Activated T-helper 1 cell treated with anti-CD3 and anti-CD28 coated beads, Interleukin-12 subunit alpha, Interleukin-12 subunit beta, Interleukin-2, Interleukin-4 antibody, amounts not matched to agents 30 ng/mL and 10 ng/mL and 1 ng/mL, durations not matched to agents 14 hours and 24 hours and 36 hours (primary cell): ENCODE measurements at places on chromosomes 5 and 9.

- H3K27me3 ChIP-seq, result no peaks in the 10 kb centered on the region
- no peak for DNase-seq
- H3K4me1 ChIP-seq, result no peaks in the 10 kb centered on the region
- H3K36me3 ChIP-seq, result no peaks in the 10 kb centered on the region
- no peak overlapping the region for H3K4me3 ChIP-seq
Measured at GRCh38 chr9:108582726-108583125, 273.1 kb downstream of the ACTL7B start.

DNA sequence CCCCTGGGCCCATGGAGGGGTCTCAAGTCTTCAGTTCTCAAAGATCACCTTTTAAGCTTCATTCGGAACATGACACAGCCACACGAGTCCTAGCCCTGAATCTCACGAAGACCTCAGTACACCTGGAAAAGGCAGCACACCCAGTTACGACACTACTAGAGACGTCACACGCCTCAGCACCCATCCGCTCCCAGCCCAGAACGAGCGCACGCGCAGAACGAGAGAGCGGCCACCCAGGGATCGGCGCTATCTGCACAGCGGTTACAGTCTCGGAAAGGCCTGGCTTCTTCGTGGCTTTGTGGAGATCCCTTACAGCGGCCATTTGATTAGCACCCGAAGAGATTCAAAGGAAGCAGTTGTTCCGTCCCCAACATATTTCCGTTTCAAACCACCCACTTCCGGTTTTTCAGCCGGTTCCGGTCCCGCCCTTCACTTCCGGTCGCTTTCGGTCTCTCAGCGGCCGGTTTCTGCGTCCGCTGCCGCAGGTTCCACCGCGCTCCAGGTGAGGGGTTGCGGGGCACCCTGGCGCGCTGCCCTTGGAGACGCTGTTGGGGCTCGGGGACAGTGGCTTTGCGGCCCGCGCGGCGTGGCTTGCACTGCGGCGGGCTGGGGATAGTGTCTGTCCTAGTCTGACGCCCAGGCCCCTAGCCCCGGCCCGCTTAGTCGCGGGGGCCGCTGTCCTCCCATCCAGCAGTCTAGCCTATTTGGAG, at the start of gene UBLCP1:
Gene UBLCP1 (plus strand): TSS at position 432 of the 710 bp plus-strand sequence. CDS start 5,626 bp downstream, outside the sequence.
- peak; percentile 71 for DNase-seq
- peak within 1 kb of the TSS; percentile 96 for H3K4me3 ChIP-seq
- H3K4me1 ChIP-seq, result peaks cover 21% of the 10 kb centered on the region
- peaks cover 2% of the 10 kb centered on the region for H3K27me3 ChIP-seq
- H3K27ac ChIP-seq, result peak within 1 kb of the TSS; percentile 98

- peak overlapping the region; percentile 56 for H3K4me3 ChIP-seq
- no peak for DNase-seq
- peak overlapping the region; percentile 88 for H3K27ac ChIP-seq
- H3K4me1 ChIP-seq, result peaks cover 72% of the 10 kb centered on the region
- H3K36me3 ChIP-seq, result peaks cover 37% of the 10 kb centered on the region
- H3K27me3 ChIP-seq, result no peaks in the 10 kb centered on the region
Measured at GRCh38 chr5:119353686-119354366, 2.0 kb upstream of the TNFAIP8 start.

DNA sequence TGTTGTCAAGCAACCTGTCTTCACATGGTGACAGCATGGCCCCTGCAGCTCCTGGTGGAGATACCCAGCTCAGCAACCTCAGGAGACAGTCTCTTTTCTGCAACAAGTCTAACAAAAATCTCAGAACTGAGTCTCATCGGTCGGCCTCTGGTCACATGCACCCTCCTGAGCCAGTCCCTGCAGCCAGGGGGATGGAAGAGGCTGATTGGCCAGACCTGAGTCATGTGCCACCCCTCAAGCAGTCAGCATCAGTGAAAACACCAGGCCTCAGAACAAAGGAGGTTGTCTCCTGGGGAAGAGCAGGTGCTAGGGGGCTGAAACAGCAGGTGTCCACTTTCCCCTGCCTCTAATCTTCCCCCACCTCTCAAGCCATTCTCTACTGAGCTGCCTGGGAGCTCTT, 54.4 kb downstream of the SMIM23 start:
- no peak overlapping the region for H3K27ac ChIP-seq
- no peak for DNase-seq
- no peak overlapping the region for H3K4me3 ChIP-seq
- peaks cover 1% of the 10 kb centered on the region for H3K27me3 ChIP-seq
- H3K36me3 ChIP-seq, result no peaks in the 10 kb centered on the region

GRCh38 chr9:16126042-16126441, 573.2 kb downstream of the CCDC171 start:
- no peak overlapping the region for H3K27ac ChIP-seq
- no peaks in the 10 kb centered on the region for H3K27me3 ChIP-seq
- no peak for DNase-seq
- no peaks in the 10 kb centered on the region for H3K4me1 ChIP-seq
- no peaks in the 10 kb centered on the region for H3K36me3 ChIP-seq
- no peak overlapping the region for H3K4me3 ChIP-seq

GRCh38 chr9:136045595-136046553, 49.2 kb downstream of the NACC2 start:
- H3K36me3 ChIP-seq, result no peaks in the 10 kb centered on the region
- H3K27ac ChIP-seq, result no peak overlapping the region
- H3K4me1 ChIP-seq, result no peaks in the 10 kb centered on the region
- DNase-seq, result no peak

GRCh38 chr9:133282464-133283238, 7.7 kb upstream of the ABO start:
- H3K27ac ChIP-seq, result no peak overlapping the region
- H3K4me1 ChIP-seq, result no peaks in the 10 kb centered on the region
- no peaks in the 10 kb centered on the region for H3K27me3 ChIP-seq
- no peak for DNase-seq
- H3K36me3 ChIP-seq, result no peaks in the 10 kb centered on the region

DNA sequence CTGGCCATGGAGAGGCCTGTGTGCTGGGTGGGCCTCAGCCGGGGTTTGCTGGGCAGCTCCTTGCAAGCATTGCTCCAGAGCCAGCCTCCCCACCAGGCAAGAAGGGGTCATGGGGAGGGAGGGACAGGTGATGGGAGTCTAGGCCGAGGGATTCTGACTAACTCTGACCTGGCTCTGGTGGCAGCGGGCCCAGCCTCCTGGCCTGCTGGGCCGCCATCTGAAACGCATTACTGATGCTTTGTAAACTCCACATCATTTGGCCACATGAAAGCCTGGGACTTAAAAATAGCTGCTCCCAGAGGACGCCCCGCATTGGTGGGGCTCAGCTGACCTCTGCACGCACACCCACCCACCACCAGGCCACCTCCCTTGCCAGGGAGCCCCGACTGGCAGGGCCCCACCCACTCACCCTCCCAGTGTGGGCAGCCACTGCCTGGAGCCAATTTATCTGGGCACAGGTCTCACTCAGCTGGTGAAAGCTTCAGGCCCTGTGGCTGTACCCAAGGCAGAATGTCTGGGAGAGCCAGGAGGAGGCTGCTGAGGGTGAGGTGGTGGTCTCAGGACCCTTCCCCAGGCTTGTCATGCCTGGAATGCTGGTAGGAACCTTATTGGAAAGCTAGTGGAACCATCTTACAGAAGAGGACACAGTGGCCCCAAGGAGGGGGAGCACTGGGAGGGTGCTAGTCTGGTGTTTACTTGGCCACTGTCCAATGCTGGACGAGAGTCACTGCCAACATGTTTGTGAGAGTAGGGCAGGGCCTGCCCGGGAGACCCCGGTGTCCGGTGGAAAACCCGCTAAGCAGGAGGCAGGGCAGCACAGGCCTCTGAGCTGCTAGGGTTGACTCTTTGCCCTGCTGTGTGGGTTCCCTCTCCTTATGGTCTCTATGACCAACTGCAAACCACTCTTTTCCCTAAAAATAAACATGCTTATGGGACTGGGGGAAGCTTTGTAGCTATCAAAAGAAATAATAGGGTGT, 10.8 kb downstream of the TCF7 start:
- peaks cover 39% of the 10 kb centered on the region for H3K36me3 ChIP-seq
- H3K4me3 ChIP-seq, result peak overlapping the region; percentile 65
- H3K27ac ChIP-seq, result peak overlapping the region; percentile 65
- no peak for DNase-seq
- H3K27me3 ChIP-seq, result peaks cover 18% of the 10 kb centered on the region

- H3K27me3 ChIP-seq, result peaks cover 16% of the 10 kb centered on the region
- H3K27ac ChIP-seq, result no peak overlapping the region
- no peak for DNase-seq
- H3K36me3 ChIP-seq, result no peaks in the 10 kb centered on the region
- no peaks in the 10 kb centered on the region for H3K4me1 ChIP-seq
Measured at GRCh38 chr5:176673651-176674583, 26.6 kb downstream of the TSPAN17 start.

DNA sequence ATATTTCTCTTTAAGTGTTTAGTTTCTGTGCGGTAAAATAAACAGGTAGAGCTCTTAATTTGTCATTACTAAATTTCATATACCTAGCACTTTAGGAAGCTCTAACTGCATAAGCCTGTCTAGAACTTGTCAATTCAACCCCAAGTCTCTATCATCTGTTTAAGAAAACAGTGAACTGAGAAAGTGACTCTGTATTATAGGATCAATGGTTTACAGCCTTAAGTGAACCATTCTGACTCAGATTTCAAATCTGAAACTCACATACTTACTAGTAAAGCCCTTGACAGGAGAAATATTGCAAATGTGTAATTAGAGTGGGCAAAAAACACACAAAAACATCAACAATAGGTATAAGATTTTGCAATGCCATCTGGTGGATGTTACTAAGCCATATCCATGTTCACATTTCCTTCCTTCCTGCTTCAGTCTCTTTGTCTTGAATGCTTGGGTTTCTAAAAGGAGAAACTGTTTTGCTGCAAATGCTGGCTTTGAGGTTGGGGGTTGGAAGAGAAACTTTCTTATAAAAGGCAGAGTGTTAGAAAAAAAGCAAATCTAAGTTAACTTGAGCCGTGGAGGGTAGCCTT, 101.8 kb downstream of the DOCK8 start:
- DNase-seq, result no peak
- H3K36me3 ChIP-seq, result peaks cover 45% of the 10 kb centered on the region
- no peak overlapping the region for H3K4me3 ChIP-seq
- H3K4me1 ChIP-seq, result no peaks in the 10 kb centered on the region

GRCh38 chr5:175738126-175738525, 80.3 kb downstream of the HRH2 start:
- DNase-seq, result no peak
- H3K27ac ChIP-seq, result no peak overlapping the region
- H3K4me1 ChIP-seq, result no peaks in the 10 kb centered on the region
- H3K4me3 ChIP-seq, result no peak overlapping the region
- no peaks in the 10 kb centered on the region for H3K36me3 ChIP-seq

DNA sequence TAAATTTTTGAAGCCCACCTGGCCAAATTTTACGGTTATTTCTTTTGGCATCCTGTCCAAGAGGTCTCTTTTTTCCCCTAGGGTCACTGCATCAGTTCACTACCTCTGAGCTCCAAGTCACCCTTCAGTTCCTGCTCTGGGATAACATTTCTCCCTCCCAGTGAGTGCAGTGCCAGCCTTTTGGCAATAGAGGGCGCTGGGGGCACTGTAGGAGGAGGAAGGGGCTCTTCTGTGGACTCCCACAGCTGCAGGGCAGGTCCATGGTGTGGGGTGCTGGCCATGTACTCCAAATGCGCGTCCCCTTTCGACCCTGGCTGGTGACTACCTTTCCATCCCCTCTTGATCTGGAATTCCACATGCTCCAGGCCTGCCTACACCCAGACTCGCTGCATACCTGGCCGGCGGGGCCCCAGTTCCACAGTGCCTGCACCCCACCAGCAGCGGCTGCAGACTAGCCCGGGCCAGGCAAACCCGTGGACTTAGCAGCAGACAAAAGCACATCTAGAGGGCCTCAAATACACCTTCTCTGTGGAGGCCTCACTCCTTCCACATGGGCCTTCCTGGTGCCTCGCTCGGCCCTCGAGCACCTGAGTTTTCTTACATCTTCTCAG, 20.3 kb upstream of the NINJ1 start:
- H3K27ac ChIP-seq, result no peak overlapping the region
- peaks cover 41% of the 10 kb centered on the region for H3K4me1 ChIP-seq
- no peaks in the 10 kb centered on the region for H3K27me3 ChIP-seq

DNA sequence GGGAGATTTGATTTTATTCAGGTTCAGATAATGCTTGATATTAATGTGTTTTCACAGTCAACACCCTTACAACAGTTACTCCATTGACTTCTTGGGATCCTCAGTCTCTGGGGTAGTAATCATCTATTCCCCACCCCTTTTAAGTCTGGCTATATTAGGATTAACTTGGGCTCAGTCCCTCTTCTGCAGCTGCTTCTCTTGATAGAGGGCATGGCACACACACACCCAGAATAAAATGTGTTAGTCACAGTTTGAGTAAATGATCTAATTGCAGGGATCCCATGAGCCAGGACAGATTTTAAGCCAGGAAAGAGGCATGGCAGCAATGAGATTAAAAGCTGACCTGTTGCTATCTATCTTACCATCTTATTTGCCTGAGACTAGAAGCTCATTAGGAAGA, 53.7 kb upstream of the VLDLR start:
- no peaks in the 10 kb centered on the region for H3K27me3 ChIP-seq
- no peak overlapping the region for H3K27ac ChIP-seq
- H3K36me3 ChIP-seq, result no peaks in the 10 kb centered on the region
- H3K4me3 ChIP-seq, result no peak overlapping the region
- H3K4me1 ChIP-seq, result no peaks in the 10 kb centered on the region

DNA sequence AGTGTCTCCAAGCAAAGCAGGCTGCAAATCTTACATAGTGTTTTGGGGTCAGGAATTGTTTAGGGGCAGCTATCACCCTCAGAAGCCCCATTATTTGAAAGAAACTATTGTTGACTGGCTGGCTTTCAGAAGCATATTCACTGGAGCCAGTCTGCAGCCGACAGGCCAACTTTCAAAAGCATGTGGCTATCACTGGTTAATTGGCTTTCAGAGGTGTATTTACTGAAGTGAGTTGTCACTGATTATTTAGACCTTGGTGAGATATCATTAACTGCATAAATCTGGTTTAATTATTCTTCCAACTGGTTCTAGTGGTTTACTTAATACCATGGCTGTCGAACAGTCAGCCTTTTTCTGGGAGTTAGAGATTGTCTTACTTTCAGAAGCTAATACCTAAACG, 247.0 kb downstream of the CWC27 start:
- peaks cover 2% of the 10 kb centered on the region for H3K36me3 ChIP-seq
- no peaks in the 10 kb centered on the region for H3K27me3 ChIP-seq
- peaks cover 9% of the 10 kb centered on the region for H3K4me1 ChIP-seq
- no peak overlapping the region for H3K4me3 ChIP-seq
- no peak overlapping the region for H3K27ac ChIP-seq

GRCh38 chr5:150616024-150616470, 24.4 kb upstream of the SYNPO start:
- H3K27me3 ChIP-seq, result peaks cover 6% of the 10 kb centered on the region
- no peak for DNase-seq
